Left renal cortex interstitium (tissue), 4 donors: ENCODE measurements at places on chromosomes 16 and 17.

DNA sequence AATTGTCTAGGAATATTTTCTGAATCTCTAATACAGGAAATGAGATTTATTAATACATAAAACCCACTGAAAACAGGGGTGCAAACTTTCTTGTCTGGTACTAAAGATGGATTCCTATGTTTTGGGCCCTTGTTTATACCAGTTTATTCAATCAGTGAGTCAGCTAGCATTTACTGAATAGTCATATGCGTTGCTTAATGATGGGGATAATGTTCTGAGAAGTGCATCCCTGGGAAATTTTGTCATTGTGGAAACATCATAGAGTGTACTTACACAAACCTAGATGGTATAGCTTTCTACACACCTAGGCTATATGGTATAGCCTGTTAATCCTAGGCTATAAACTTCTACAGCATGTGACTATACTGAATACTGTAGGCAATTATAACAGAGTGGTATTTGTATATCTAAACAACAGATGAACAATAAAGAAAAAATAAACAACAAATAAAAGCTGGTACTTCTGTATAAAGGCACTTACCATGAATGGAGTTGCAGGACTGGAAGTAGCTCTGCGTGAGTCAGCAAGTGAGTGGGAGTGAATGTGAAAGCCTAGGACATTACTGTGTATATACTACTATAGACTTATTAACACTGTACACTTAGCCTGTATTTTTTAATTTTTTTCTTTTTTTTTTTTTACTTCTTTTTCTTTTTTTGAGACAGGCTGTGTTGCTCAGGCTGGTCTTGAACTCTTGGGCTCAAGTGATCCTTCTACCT lies 63.7 kb downstream of the SIAH1 start:
- no peak for DNase-seq

DNA sequence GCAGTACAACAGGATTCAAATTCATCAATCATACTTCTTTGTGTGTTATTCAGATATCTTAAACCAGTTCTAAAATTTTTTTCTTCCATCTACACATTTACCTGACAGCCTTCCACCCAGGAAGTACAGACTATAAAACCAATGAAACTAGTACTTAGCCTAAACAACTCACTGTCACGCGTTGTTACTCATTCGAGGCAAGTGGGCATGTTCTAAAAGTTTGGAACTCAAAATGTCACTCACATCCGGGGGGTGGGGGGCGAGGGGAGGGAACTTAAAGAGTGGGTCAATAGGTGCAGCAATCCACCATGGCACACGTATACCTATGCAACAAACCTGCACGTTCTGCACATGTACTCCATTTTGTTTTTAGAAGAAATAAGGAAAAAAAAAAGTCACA lies 90.4 kb upstream of the PLEKHM1 start:
- DNase-seq: peak; percentile 47

- no peak for DNase-seq
Measured at GRCh38 chr17:46949291-46950174, 26.6 kb downstream of the GOSR2 start.

DNA sequence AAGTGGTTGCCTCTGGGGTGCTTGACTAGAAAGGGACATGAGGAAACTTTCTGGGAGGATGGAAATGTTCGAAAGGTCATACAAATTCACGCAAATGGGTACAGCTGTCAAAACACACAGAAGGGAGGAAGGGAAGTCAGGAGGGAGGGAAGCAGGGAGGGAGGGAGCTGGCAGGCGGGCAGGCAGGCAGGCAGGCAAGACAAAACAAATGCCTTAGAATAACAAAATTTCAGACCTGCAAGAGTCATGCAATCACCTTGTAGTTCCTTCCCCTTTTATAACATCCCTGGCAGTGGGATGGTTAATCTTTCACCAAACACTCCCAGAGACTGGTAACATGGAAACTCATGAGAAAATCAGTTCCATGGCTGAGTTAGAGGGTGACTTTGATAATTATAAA lies 189.2 kb downstream of the STX8 start:
- DNase-seq: no peak

GRCh38 chr16:73739049-73739769 lies 557.4 kb upstream of the PSMD7 start:
- DNase-seq: no peak

DNA sequence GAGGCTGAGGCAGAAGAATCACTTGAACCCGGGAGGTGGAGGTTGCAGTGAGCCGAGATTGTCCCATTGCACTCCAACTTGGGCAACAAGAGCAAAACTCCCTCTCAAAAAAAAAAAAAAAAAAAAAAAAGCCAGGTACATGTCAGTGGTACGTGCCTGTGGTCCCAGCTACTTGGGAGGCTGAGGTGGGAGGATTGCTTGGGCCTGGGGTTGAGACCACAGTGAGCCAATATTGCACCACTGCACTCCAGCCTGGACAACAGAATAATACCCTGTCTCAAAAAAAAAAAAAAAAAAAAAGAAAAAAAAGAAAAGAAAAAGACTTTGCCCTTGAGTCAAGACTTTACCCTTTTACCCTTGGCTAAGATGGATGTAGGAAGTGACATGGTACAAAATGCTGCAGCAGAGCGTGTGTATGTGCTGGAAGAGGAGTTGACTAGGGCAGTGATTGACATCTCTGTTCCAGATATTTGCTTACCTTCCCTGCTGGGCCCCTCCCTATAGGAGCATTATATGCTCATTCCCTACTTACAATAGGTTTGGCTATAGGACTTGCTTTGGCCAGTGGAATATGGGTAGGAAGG lies 10.6 kb downstream of the STX4 start:
- no peak for DNase-seq

DNA sequence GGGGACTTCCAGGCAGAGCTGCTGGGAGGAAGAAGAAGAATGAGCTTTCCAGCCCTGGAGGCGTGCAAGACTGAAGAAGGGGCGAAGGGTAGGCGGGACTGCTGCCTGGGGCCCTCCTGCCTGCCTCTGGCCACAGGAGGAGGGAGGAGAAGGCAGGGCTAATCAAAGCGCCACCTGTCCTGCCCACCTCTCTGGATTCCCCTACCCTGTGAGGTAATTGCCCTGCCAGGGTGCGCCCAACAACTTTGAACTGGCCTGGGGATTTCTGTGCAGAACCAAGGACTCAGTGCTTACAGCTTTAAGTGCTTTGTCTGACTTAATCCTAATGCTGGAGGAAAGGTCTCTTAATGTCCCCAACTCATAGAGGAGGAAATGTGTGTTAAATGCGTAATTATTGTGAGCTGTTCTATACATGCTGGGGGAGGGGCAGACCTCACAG lies at the start of gene NOXO1:
TSS of gene NOXO1 (minus strand) at position 72 of the 439 bp plus-strand sequence. CDS start 290 bp downstream, outside the sequence.
- no peak for DNase-seq

DNA sequence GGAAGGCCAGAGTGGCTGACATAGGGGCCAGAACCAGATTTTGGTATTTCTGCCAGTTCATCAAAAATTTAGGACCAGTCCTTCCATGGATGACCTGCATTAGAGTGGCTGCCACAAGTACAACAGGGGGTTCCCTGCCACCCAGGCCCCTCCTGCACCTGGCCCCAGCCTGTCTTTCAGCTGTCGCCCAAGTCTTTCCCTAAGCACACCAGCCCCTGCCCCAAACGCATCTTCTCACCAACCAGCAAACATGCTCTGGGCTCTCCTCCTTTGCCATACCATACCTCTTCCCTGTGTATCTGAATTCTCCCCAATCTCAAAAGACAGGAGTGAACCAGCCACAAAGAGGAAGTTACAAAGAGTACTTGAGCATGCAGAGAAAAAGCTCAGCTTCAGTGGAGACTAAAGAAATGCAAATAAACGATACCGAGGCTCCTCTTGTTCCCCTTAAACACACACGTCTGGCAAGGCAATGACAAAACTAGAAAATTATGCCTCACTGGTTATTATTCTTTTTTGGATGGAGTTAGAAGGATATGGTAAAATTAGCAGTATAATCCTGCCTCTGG lies 130.6 kb downstream of the DYNLRB2 start:
- DNase-seq: no peak

DNA sequence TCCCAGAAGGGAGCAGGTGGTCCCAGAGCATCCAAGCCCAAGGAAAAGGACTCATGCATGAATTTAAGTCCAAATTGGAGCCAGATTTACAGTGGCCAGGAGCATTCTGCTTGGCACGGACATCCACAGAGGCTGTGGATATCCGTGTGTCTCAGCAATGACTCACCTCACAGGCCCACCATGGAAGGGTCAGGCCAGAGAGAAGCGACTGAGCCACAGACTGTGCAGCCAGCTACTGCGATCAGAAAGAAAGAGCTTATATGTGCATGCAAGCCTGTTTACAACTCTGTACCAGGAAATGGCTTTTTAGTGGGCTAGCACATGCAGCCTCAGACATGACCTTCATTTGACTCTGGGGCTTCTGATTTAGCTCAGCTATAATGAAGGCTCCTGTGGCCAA lies 231.0 kb downstream of the C16orf95 start:
- no peak for DNase-seq

DNA sequence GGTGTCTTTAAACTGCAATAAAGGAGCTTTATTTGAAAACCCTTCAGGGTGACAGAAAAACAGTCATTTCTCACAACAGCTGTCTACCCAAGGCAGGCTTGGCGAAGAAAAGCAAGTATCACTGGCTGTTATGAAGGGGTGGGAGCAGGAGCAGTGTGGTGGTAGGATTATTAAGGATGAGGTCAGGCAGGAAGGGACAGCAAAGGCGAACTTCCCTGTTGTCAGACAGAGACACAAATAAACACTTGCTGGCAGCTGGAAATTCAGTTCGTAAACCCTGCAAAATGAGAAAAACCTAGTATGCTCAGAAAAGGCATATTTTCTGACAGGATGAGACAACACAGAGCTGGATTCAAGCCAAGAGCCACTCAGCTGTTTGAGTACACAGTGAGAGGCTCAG lies 416.3 kb upstream of the CDH5 start:
- no peak for DNase-seq

DNA sequence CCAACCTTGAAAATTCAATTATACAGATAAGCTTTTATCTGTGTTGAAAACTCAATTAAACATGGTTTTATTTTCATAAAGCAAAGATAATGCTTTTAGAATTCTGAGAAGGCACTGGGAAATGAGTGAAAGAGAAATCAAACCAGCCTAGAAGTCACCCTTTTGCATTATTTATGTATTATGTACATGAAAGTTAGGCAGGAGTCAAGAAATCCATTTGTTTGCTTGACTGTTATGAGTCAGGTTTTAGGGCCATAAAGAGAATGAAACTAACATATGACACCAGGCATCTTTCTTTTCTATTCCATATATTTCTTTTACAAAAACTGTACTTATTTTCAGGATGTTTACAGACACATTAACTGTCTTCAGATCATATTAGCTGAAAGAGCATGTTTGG lies 23.3 kb upstream of the CDH8 start:
- DNase-seq: no peak

GRCh38 chr17:67165201-67165600 lies 79.8 kb downstream of the HELZ start:
- no peak for DNase-seq

DNA sequence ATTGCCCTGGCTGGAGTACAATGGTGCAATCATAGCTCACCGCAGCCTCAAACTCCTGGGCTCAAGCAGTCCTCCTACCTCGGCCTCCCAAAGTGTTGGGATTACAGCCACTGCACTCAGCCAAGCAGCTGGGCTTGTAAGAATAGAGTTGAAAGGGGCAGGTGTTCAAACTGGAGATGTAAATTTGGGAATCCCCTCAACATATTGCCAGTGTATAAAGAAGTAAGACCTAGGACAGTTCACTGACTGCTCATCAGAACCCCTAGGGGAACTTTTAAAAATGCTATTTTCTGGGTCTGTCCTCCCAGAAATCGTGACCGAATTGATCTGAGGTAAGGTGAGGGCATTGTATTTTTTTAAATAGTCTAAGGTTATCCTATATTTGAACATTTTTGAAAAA lies 8.9 kb upstream of the DNAJA2 start:
- no peak for DNase-seq

GRCh38 chr16:70534971-70535370 lies 11.4 kb downstream of the SF3B3 start:
- no peak for DNase-seq

DNA sequence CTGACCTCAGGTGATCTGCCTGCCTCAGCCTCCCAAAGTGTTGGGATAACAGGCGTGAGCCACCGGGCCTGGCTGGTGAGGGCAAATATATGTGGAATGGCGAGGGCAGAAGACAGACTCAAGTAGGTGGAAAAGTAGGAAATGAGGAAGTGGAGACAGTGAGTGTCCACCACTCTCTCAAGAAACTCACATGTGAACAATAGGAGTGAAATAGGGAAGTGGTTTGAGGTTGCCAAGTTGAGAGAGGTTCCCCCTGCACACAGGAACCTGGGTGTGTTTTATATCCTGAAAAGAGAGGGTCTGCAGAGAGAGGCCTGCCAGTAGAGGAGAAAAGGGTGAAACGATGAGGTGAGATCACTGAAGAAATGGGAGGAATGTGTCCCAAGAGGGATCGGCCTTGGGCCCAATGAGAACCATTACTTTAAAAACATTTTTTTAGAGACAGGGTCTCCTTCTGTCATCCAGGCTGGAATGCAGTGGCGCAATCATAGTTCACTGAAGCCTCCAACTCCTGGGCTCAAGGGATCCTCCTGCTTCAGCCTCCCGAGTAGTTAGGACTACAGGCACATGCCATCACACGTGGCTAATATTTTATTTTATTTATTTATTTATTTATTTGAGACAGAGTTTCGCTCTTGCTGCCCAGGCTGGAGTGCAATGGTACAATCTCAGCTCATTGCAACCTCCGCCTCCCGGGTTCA lies 17.1 kb upstream of the CORO1A start:
- DNase-seq: no peak

DNA sequence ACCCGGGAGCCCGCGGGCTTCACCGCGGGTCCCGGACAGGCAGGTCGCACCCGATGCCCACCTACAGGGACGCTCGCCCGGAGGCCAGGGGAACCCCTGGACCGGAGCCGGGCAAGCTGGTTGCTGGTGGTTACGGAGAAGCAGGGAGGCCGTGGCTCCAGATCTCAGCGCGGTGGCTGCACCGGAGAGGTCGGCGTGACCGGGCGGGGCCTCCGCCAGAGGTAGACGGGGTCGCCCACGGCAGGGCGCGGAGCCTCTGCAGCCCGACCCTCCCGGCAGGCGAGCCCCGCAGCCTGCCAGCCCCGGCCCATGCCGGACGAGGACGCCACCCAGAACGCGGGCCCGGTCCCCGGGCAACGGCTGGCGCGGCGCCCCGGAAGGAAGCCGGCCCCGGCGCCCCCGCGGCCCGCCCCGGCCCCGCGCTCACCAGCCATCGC lies 341 bp downstream of the PCYT2 start:
- no peak for DNase-seq

GRCh38 chr16:20298452-20298851 lies 28.9 kb downstream of the GP2 start:
- DNase-seq: no peak

- no peak for DNase-seq
Measured at GRCh38 chr17:43694081-43694870, 32.6 kb upstream of the MEOX1 start.
